Activated T-cell treated with anti-CD3 and anti-CD28 coated beads, Interleukin-2, amount 50 U/mL, for 4 hours (primary cell): ENCODE measurements at places on chromosomes 6 and 20. TPM values are rescaled to one million over a fixed set of nuclear protein-coding genes. Genes with fewer than 3 reads are reported as not detected.

Gene ZSCAN9
- total RNA-seq, result 2.0 TPM

Gene PBOV1
- total RNA-seq, result not detected

Gene PTCHD4
- not detected for total RNA-seq

Gene PDE7B
- not detected for total RNA-seq

Gene SSTR4
- not detected for total RNA-seq

Gene LEMD2
- 44.4 TPM for total RNA-seq
